ENCODE measurements at places on chromosomes 5 and 9.

DNA sequence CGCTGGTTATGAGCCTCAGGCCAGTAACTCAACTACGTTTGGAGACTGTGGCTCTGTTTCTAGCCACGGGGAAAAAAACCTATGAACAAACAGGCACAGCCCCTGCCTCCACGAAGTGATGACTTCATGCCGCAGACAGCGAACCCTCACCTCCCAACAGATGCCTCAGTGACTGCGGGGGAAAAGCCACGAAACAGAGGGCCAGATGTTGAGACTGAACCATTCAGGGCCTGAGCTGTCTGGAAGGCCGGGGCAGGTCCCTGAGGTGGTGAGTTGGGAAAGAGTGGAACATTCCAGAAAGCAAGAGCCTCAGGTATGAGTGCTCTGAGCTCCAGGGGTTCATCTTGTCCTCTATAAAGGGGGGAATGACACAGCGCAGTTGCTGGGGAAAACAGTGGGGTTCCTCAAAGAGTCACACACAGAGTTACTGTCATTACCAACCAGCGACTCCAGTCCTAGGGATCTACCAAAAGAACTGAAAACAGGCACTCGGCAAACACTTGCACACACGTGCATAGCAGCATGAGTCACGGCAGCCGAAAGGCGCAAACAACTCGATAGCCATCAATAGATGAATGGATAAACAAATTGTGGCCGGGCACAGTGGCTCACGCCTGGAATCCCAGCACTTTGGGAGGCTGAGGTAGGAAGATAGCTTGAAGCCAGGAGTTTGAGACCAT lies 15.3 kb downstream of the PLPP7 start:
- H3K27ac ChIP-seq = no peak overlapping the region
- no peak overlapping the region for H3K4me3 ChIP-seq
- H3K27me3 ChIP-seq = no peaks in the 10 kb centered on the region
- peaks cover under 1% of the 10 kb centered on the region for H3K4me1 ChIP-seq
- H3K36me3 ChIP-seq = no peaks in the 10 kb centered on the region

DNA sequence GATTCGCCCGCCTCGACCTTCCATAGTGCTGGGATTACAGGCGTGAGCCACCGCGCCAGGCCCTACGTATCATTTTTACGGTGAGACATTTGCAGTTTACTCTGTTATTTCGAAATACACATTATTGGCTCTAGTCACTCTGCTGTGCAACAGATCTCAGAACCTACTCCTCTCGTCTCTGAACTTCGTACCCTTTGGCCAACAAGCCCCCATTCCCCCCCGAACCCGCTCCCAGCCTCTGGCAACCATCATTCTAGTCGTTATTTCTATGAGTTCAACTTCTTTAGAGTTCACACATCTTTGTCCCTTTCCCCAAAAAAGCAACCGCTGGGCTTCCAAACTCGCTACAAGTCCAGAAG lies 735 bp downstream of the PTGR1 start:
- peaks cover 9% of the 10 kb centered on the region for H3K27me3 ChIP-seq
- H3K27ac ChIP-seq = no peak overlapping the region
- peaks cover 18% of the 10 kb centered on the region for H3K4me1 ChIP-seq
- DNase-seq = no peak
- no peaks in the 10 kb centered on the region for H3K36me3 ChIP-seq

DNA sequence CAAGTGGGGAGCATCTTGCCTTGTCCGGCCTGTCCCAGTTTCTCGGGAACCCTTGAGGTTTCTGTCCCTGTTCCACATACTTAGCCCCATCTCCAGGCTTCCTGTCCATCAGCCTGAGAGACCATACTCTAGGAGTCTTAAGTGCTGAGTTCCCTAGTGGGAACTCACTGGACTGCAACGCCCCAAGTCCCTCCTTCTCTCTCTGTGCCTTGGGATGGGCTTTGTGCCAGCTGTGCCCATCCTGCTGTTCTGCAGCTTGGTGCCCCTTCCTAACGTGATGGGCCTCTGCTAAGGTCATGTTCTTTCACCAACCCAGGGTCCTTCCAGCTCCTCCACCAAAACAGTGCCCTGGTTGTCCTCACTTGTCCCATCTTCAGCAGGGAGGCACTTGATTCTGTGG lies 222.3 kb upstream of the ANKRD55 start:
- H3K4me1 ChIP-seq = no peaks in the 10 kb centered on the region
- DNase-seq = no peak
- no peaks in the 10 kb centered on the region for H3K27me3 ChIP-seq
- H3K36me3 ChIP-seq = no peaks in the 10 kb centered on the region
- H3K27ac ChIP-seq = no peak overlapping the region

GRCh38 chr9:17926246-17926645 lies 347.4 kb downstream of the SH3GL2 start:
- no peak overlapping the region for H3K27ac ChIP-seq
- no peak overlapping the region for H3K4me3 ChIP-seq
- no peaks in the 10 kb centered on the region for H3K4me1 ChIP-seq
- no peaks in the 10 kb centered on the region for H3K27me3 ChIP-seq
- no peaks in the 10 kb centered on the region for H3K36me3 ChIP-seq

Measured in CD8-positive, alpha-beta memory T cell (primary cell).